Stimulated activated CD4-positive, alpha-beta T cell treated with anti-CD3 and anti-CD28 coated beads, Interleukin-1b, Interleukin-23, amount 100 ng/mL, for 1 hour (primary cell): ENCODE measurements at places on chromosomes 6 and 20.

GRCh38 chr20:52926505-52926904, 45.7 kb upstream of the TSHZ2 start:
- DNase-seq, result no peak

DNA sequence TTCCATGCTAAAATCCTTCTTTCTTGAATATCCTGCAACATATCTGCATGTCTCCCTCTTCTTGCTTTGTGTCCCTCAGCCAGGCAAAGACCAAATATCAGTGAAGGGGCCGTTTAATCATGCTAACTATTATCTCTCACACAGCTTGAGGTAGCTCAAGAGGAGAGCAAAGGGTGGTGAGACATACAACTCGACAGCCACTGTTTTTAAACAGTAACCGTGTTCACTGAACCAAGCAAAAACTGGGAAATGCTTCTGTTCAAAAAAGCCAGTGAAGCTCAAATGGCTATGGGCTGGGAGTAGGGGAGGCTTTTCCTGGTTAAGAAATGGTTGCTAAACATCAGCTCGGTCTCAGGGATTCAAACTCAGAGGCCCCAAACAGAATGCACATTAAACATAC, 83.4 kb downstream of the MAP7 start:
- DNase-seq, result no peak

- no peak for DNase-seq
Observed at GRCh38 chr20:22248051-22248667, 336.2 kb downstream of the FOXA2 start.

DNA sequence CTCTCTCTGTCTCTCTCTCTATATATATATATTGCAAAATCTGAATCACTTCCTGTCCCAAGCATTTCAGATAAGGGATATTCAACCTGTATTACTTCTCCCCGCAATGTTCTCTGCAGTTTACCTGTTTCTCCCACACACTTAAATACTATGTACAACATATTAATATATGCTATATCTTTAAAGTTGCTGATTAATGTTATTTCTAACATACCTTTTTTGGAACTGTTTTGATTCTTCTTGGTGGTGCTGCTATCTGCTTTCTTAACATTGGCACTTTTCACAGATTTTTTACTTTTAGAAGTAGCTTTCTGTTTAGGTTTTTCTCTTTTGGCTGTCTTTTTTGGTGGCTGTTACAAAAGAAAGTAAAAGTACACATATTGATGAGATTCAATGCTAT, 27.2 kb downstream of the DEK start:
- no peak for DNase-seq

DNA sequence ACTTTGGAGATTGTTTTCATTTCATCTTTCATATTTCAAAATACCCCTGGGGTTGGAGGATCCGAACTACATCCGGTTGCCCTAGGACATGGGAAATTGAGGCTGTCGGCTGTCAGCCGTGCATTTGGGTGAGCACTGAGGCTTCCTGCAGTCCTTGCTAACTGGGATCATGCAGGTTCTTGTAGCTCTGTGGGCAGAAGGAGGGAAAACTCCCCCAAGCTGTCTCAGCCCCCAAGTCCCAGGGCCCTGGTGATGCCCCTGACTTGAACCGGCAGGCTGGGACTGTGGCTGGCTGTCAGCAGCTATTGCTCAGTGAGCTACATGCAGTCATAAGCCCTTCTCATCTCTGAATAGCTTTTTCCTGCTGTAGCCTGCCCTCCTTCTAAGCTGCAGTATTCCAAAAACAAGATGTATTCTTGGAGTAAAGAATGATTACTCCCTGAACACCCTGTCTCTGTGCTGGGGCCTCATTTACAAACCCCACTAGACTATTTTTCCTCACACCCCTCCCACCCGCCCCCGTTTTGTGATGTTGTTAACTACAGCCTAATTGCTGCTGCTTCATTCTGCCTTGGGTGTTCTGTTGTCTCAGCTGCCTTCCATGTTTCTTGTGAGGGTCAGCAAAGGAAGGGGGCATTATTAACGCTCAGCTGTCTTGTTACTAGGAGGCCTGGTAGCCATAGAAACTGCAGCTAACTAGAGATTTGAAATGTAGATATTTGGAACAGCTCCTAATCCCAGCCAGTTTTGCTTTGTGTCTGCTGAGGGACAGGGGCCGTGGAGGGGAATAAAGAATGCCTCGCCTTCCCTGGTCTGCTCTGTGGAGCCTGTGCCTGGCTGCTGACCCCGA, 18.1 kb downstream of the MTRES1 start:
- DNase-seq, result no peak

GRCh38 chr6:18049646-18050045, 62.2 kb upstream of the KIF13A start:
- no peak for DNase-seq

- no peak for DNase-seq
Observed at GRCh38 chr6:33992191-33992590, 153.7 kb downstream of the GRM4 start.

- no peak for DNase-seq
Observed at GRCh38 chr6:142118328-142118727, 14.4 kb upstream of the GJE1 start.

DNA sequence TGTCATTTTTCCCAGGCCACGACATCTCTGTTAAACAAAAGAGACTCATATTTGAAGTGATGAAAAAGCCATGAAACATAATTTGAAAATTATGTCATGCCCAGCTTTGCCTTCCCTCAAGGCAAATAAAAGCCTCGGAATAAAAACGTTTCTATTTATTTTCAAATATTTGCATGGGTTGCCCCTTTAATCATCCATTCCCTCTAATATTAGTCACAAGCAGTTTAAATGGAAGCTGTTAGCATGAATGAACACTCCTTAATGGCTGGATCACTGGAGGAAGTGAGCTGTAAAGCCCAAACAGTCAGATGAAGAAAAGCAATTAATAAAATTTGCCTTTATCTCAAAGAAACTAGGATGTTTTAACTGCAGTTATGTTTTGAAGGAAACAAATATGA, 69.3 kb upstream of the STMND1 start:
- no peak for DNase-seq

- DNase-seq, result no peak
Observed at GRCh38 chr20:13276945-13277541, 56.0 kb downstream of the ISM1 start.

- no peak for DNase-seq
Observed at GRCh38 chr6:5123296-5124143, 38.4 kb downstream of the PPP1R3G start.

- DNase-seq, result no peak
Observed at GRCh38 chr20:21516180-21516567, 2.3 kb upstream of the NKX2-2 start.

GRCh38 chr6:111464184-111464583, 18.8 kb downstream of the REV3L start:
- no peak for DNase-seq

- no peak for DNase-seq
Observed at GRCh38 chr6:125843593-125843992, 52.8 kb downstream of the NCOA7 start.
